NCI-H1417 treated with DMSO at 0.1 percent for 48 hours (cell line): ENCODE measurements at places on chromosomes 12 and 14.

GRCh38 chr14:56119201-56119981 is 1.2 kb downstream of the PELI2 start:
- no peak for DNase-seq

DNA sequence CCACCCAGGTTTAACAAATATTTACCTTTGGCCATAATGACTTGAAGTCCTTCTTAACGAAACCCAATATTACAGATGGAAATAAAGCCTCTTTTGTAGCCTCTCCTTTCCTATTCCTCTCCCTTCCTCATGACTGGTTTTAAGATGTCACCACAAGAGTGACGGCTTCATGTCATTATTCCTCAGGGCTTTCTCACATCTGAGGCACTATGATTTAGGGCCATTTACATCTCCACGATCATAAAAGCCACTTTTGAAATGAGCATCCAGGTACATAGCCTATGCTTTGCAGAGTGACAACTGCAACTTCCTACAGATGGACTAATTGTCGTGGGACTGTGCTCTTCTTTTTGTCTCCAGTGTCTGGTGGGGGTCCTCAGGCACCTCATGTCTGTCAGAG is 32.3 kb upstream of the DACT1 start:
- no peak for DNase-seq

- peak; percentile 76 for DNase-seq
Measured at GRCh38 chr12:119679081-119679480, 11.1 kb downstream of the PRKAB1 start.

GRCh38 chr12:58313091-58313855 is 371.9 kb downstream of the ATP23 start:
- DNase-seq = no peak

DNA sequence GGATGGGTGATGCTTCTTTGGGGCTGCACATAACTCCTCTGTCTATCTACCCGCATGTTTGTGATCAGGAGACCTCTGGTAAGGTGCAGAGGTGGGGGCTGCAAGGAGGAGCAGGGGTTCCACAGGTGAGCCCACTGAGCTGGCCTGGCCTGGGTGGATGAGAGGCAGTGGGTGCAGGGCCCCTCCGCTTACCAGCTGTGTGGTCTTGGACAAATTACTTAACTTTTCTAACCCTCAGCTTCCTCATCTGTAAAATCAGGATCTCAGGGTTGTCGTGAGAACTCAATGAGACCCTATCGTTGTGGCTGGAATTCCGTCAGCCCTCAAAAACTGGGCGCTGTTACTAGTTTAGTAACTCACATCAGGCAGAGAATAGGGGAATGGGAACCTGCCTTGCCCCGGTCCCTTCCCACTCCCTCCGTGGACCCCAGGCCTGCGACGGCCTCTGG is 7.5 kb downstream of the PTPN6 start:
- no peak for DNase-seq

DNA sequence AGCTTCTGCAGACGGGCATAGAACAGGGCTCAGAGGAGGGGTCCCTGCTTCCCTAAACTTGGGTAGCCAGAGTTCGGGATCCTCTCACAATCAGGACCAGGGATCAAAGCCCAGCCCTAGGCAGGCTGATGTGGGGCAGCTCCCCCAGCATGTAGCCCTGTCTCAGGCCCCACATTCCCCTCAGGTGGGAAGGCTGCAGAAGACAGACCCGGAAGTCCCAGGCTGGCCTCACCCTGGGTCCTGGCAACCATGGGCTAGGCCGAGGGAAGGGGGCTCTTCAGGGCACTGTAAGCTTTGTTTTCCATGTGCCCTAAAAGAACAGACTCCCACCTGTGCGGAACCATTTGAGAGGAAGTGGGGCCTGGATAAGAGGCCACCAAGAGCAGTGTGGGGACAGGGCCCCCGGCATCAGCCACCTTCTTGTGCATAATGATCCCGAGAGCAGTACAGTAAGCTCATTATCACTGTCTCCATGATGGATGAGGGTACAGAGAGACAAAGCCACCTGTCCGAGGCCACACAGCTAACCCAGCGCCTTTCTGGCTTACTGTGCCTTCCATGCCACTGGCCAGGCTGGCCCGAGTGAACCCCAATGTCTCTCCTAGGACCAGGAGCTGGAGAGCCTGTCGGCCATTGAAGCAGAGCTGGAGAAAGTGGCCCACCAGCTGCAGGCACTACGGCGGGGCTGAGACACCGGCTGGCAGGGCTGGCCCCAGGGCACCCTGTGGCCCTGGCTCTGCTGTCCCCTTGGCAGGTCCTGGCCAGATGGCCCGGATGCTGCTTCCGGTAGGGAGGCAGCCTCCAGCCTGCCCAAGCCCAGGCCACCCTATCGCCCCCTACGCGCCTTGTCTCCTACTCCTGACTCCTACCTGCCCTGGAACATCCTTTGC is 11.5 kb downstream of the CHGA start:
- DNase-seq = no peak

- DNase-seq = no peak
Measured at GRCh38 chr12:78636231-78636855, 228.2 kb upstream of the SYT1 start.

GRCh38 chr12:69211160-69211559 is 28.2 kb upstream of the CPSF6 start:
- no peak for DNase-seq
